DMS 273 treated with DMSO at 0.1 percent for 48 hours (cell line): ENCODE measurements at places on chromosomes 6 and 20.

- no peak for DNase-seq
Observed at GRCh38 chr6:63663147-63663955, 27.7 kb downstream of the PHF3 start.

GRCh38 chr20:37781626-37782025 is 87.8 kb downstream of the CTNNBL1 start:
- DNase-seq, result no peak

DNA sequence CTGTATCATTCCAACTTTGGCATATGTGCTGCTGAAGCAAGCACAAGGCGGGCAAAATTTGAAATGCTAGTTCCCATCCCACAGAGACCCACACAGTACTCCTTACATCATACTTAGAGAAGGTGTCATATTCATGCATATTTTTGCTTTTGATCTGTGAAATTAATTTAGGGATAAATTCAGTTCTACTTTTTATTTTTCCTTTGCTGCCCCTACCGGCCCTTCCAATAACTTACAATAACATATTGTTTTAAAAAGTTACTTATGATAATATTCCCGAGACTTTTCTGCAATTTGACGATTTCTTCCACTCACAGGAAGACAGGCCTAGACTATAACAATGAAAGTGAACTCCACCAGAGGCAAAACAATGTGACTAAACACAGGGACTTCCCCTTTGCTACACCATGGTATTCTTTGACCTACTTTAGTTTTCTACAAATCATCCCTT is 35.0 kb downstream of the SESN1 start:
- no peak for DNase-seq

DNA sequence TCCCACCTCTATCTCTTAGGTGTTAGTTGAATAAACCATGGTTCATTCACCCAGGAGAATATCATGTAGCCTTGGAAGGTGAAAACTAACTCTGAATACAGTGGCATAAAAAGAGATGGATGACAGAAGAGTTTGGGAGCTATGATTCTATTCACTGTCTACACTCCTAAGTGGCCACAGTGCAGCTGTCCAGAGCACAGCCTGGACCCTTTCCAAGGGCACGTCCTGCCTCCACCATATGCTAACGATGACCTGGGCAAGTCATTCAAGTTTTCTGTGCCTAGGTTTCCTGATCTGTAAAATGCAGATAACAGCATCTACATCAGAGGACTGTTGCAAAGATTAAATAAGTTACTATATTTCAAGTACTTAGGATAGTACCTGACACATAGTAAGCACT is 314.1 kb downstream of the PTPRT start:
- DNase-seq, result no peak
